Uterine smooth muscle cell (primary cell): ENCODE measurements at places on chromosomes 3 and 15. TPM values are rescaled to one million over a fixed set of nuclear protein-coding genes. Genes with fewer than 3 reads are reported as not detected.

Gene GOLGA8N
- total RNA-seq, result 3.0 and 11.4 TPM in 2 replicates

Gene GPR62
- total RNA-seq, result 0.12 TPM in 1 of 2 replicates, not detected in the other

Gene ZNF621
- total RNA-seq, result 15.5 and 20.4 TPM in 2 replicates

Gene C3orf49
- total RNA-seq, result not detected in 2 replicates

Gene CMTM8
- 0.12 and 0.22 TPM in 2 replicates for total RNA-seq

Gene LMCD1
- total RNA-seq, result 13.4 and 35.6 TPM in 2 replicates
